CD4-positive, alpha-beta T cell treated with Interferon alpha-2 for 1 hour (primary cell): ENCODE measurements at places on chromosomes 11 and 22.

GRCh38 chr22:33883561-33883960 is 36.7 kb downstream of the LARGE1 start:
- DNase-seq = no peak

DNA sequence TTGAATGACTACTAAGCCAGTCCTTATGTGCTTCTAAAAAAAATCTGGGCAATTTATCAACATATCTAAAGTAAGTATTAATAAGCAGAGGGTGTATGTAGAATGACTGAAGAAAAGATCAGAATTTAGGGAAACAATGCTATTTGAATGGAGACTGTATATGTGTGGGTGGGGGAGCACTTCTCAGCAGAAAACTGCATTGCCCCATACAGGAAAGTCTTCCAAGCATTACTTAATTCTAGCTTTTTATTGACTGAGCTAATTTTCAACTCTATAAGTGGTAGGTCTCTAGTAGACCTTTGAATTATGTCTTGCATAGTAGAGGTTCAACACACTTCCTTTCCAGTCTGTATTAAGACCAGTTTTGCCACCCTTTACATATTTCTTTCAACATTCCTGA is 41.7 kb downstream of the CASP12 start:
- DNase-seq = no peak

DNA sequence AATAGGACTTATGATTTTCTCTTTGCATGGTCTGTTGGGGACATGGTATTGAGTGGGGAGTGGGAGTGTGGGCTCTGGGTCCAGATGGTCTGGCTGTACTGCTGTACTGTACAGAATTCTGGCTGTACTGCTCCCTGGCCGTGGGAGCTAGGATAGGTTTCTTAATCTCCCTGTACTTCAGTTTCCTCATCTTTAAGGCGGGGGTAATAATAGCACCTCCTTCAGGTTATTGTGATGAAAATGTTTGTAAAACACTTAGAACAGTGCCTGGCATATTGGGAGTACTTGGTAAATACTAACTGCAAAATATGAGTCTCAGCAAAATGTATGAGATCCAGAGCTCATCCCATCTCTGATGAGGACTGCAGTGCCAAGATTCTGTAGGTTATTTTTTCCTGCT is 198.6 kb downstream of the KIF18A start:
- no peak for DNase-seq

- DNase-seq = no peak
Observed at GRCh38 chr11:114000526-114000925, 25.6 kb downstream of the HTR3A start.

DNA sequence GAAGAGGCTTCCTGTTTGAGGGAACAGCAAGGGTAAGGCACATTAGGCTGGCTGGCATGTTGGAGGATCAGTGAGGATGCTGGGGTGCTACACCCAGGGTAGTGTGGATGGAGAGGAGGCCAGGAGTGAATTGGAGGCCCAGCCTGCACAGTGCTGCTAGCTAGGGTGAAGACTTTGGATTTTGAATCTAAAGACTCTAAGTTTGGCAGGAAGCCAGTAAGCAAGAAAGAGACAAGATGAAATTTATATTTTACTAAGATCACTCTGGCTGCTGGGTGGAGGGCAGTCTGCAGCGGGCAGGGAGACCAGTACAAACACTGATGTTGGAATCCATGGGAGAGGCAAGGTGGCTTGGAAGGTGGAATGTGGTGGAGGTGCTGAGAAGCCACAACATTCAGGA is 43.6 kb downstream of the TSPAN18 start:
- no peak for DNase-seq

GRCh38 chr11:125086633-125087296 is 23.7 kb downstream of the SLC37A2 start:
- DNase-seq = no peak

DNA sequence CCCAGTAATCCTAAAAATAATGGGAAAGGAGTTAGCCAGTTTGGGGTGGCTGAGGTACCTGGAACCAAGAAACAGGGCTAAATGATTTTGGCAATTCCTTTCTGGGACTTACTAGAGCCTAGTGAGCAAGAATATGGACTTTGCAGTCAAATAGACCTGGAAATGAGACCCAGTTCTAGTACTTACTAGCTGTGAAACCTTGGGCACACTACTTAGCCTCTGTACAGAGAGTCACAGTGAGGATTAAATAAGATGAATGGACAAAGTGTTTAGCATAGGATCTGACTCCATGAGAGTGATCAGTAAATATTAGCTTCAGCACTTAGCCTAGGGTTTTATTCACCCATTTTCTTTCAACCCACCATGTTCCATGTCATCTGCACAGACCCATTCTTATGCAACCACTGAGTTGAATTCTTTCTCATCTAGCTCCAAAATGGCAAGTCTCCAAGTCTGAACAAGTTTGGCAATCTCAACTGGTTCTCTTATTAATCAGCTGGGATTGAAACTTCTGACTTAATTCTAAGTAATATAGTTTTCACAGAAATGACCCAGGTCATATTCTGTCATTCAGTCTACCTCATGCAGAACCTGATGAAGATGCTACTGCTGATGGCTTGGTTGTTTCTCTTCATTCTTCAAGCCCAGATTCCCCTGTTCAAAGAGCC is 15.0 kb upstream of the SORL1 start:
- DNase-seq = no peak

- no peak for DNase-seq
Observed at GRCh38 chr11:72730243-72730642, 22.0 kb downstream of the ARAP1 start.

GRCh38 chr11:40276960-40277359 is 1182.5 kb downstream of the LRRC4C start:
- DNase-seq = no peak

DNA sequence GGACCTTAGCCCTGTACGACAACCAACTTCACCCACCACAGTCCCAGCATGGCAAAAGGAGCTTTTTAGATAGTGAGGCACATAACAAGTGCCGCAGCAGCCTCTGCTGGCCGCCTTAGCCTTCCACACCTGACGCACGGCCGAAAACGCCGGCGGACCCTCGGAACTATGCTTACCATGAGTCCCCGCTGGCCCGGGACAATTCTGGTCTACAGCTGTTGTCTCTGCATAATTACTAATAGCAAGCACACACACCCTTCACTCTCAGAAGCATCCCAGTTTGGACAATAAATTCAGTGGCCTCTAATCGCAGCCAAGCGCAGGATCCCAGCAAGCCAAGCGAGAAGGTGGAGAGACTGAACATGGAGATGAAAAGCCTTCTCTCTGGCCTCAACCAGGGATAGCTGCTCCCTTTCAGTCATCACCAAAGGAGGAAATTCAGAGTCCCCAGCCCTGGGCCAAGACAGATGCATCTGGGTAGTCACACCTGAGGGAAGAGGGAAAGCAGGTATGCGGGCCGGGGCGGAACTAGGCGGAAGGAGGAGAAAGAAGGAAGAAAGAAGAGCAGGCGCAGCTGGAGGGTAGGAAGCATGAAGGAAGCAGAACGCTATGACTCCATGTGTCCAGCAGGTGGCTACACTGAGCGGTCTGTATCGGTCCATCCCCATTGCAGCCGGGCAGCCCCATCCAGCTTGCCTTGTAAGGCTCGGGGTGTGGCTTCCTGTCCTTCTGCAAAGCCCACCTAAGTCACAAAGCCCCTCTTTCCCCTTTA is 40.3 kb downstream of the BUD13 start:
- DNase-seq = peak; percentile 55

DNA sequence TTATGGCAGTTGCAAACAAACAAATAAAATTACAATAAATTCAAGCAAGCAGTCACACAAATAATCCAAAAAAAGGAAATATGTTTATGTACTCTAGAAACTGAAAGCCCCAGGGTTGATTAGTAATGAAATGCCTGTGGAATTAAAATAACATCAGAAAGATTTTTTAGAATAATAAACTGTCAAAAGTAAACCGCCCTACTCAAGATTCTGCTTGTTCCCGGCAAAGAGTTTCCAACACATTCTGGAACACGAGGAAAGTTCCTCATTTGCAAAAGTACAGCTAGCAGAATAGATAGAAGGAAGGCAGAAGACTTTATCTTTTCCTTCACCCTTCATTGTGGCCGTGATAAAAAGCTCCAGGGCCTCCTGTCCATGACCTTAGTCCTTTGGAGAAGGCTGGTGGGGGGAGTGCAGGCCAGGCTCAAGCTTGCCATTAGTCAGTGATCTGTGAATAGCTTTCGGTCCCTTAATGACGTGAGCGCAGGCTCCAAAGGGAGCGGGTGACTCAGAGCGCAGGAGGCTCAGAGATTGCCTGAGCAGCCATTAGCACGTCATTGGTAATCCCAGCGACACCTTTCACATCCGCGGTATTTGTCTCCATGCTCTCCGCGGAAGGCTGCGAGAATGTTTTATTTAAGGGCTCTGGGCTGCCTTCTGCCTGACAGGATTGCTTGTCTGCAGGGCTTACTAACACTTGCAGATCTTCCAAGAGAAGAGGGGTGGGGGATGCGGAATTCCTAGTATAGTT is 458.3 kb downstream of the METTL15 start:
- no peak for DNase-seq

GRCh38 chr11:44771252-44771734 is 44.5 kb downstream of the TSPAN18 start:
- no peak for DNase-seq

GRCh38 chr22:39236321-39237317 is 8.2 kb downstream of the PDGFB start:
- peak; percentile 52 for DNase-seq

DNA sequence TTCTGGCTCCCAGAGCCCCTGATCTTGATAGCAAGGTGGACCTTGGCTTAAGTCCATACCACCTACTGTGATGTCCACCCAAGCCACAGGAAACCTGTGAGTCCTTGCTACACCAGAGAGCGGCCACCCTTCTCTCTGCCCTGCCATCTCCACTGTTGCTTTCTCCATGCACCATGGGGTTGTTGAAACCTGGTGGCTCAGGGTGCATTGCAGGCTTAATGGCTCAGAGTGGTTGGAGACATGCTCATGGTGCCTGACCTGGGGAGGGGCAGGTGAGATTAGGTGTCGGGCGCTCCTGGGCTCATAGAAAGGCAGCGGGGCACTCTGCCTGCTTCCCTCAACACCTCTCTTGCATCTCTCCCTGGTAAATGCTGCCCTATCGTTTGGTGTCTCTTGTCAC is 25.0 kb upstream of the CACNG2 start:
- DNase-seq = no peak

DNA sequence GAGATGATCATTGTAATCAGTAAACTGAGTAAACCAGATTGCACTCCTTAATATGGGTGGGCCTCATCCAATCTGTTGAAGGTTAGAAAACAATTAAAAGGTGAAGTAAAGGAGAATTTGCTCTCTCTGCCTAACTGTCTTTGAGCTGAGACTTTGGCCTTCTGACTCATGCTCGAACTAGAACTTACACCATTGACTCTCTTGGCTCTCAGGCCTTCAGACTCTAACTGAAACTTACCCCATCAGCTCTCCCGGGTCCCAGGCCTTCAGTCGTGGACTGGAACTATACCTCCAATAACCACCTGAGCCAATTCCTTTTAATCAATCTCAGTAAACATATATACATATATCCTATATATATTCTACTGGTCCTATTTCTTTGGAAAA is 34.0 kb downstream of the LGR4 start:
- DNase-seq = no peak

DNA sequence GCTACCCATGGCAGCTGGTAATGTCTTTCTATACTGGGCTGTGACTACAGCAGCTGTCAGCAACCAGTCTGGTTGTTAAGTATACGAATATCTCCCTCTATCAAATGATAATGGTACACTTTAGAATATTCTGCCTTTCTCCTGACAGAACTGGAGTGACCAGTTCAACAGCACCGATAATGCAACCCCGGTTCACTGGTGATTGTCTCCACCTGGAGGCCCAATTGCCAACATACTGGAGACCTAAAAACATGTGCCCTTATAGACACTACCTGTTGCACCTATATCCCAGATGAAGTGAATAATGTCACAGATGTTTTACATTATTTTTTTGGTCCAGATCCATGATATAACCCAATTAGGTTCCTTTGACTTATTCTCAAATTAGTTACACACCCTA is 21.1 kb downstream of the OR5P2 start:
- DNase-seq = no peak

GRCh38 chr11:58471892-58472291 is 29.9 kb upstream of the OR5B12 start:
- DNase-seq = no peak

DNA sequence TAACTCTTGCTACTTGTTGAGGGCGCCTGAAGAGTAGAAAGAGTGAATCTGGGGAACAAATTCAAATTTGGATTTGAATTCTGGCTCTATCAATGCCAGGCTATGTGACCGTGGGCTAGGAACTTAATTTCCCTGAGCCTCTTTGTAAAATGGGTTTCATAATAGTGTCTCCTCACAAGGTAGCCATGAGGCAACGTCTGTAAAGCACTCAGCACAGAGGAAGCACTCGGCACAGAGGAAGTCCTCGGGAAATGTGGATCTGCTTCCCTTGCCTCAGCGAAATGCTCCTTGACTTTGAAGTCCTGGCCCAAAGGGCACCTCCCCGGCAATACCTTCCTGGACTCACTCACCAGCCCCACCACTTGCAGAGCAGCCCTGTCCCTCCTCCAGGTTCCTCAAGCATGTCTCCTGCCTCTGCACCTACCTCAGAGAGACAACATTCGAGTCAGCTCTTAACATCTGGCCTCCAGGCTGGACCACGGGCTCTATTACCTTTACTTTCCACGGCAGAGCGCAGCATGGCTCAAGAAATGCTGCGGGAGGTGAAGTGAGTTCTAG is 17.7 kb downstream of the CD6 start:
- DNase-seq = no peak

- DNase-seq = peak; percentile 33
Observed at GRCh38 chr22:19576460-19577421, 52.5 kb upstream of the CLDN5 start.

DNA sequence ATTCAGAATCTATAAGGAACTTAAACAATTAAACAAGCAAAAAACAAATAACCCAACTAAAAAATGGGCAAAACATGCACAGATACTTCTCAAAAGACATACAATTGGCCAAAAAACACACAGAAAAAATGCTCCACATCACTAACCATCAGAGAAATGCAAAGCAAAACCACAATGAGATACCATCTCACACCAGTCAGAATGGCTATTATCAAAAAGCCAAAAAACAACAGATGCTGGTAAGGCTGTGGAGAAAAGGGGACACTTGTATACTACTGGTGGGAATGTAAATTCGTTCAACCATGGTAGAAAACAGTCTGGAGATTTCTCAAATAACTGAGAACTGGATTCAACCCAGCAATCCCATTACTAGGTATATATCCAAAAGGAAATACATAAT is 24.8 kb downstream of the ENTHD1 start:
- no peak for DNase-seq

DNA sequence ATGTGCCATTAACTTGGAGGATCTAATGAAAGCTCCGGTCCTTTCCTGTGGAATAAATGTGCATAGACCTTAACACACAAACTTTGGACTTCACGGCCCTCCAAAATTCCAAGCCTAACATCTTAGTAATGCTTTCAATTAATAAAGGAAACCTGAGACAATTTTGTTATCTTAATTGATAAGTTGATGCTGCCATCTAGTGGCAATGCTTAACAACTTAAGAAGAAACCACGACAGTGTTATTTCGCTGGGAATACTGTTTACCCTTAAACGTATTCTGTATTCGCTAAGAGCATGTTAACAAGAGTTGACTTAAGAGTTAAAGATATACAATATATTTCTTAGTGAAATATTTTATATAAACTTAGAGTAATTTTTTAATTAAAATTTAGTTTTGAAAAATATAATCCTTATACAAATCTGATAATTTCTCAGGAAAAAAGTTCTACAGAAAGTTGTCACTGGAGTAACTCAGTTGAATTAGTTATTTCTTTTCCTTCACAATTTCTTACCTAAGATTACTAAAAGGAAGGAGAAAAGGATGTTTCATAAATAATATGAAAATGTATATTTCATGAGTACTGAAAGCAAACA is 35.0 kb upstream of the OR9G4 start:
- no peak for DNase-seq

GRCh38 chr11:62487738-62488551 is 58.7 kb downstream of the AHNAK start:
- no peak for DNase-seq
